Natural killer cell (primary cell): ENCODE measurements at places on chromosomes 4 and X. TPM values are rescaled to one million over a fixed set of nuclear protein-coding genes. Genes with fewer than 3 reads are reported as not detected.

Gene DUX4
- total RNA-seq, result not detected

Gene SYNPO2
- total RNA-seq, result 0.56 TPM

Gene ATP8A1
- 156 TPM for total RNA-seq

- DNase-seq, result no peak
Observed at GRCh38 chrX:68695206-68695845, 47.9 kb downstream of the STARD8 start.

DNA sequence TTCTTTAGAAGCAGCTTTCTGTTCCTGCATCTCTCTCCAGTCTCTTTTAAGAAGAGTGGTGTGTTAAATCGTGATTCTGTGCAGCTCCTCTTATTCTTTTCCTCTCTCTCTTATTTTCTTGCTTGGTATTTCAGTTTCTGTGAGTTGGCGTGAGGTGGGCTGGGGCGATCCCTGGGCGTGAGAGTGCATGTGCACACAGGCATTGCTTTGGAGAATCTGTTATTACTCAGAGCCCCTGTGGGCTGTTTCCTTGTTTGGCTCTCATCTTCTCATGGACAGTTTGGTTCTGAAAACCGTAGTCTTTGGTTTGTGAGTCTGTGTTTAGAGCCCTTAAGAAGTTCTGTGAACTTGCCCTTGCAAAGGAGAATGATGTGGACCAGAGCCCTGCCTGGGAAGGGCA lies 97.2 kb upstream of the CLNK start:
- DNase-seq, result no peak
